CD8-positive, alpha-beta T cell (primary cell): ENCODE measurements at places on chromosomes 16 and 17.

GRCh38 chr17:12730931-12731521 lies 58.3 kb upstream of the ARHGAP44 start:
- DNase-seq, result no peak

DNA sequence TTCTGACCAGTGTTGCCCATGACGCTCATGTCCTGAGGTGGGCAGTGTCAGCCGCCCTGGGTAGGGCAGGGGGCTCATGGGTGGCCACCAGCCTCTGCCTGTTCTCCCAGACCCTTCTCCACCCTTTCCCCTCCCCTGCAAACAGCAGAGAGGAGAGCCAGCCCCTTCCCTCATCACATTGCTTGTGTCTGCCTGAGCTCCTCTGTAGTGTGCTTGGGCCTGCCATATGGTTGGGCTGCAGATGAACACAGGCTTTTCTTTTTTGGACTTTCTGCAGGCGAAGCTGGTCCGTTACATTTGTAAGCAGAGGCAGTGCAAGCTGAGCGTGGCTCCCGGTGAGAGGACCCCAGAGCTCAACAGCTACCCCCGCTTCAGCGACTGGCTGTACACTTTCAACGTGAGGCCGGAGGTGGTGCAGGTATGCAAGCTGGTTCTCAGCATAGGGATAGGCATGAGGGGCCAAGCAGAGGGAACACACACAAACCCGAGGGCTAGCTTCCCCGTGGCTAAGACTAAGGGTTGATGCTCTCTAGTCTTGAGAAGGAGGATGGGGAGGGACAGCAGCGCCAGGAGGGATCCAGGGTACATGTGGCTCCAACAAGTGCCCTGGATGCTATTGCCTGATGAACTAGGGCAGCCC lies 80.6 kb upstream of the LGALS9 start:
- no peak for DNase-seq

GRCh38 chr16:70478912-70479341 lies 24.5 kb downstream of the FCSK start:
- no peak for DNase-seq

GRCh38 chr17:41695134-41695661 lies 6.5 kb downstream of the EIF1 start:
- DNase-seq, result no peak

- DNase-seq, result no peak
Observed at GRCh38 chr16:21125191-21125590, 25.5 kb downstream of the DNAH3 start.

DNA sequence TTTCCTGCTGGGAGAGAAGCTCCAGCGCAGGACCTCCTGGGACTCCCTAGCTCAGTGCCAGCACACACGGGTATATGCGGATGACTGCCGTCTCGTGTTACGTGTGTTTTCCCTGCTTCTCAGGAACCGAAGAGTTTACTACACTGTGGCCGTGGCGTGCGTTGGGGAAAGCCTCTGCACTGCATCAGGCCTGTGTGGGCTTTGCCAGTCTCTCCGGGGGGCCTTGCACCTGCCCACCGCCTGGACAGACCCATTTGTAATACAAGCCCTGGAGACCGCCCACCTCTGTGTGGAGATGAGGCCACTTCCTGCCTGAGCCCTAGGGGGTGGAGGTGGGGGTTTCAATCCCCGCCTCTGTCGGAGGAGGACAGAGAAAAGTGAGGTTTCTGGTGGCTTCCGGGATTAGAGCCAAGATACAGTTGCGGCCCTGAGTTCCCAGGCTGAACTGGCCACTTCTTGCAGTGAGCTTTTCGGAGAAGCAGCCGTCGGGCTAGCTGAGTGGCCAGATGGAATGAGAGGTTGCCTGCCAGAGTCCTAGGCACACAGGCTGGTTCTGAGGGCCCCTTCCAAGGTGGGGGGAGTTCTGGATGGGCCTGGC lies 43.4 kb upstream of the GSE1 start:
- no peak for DNase-seq

DNA sequence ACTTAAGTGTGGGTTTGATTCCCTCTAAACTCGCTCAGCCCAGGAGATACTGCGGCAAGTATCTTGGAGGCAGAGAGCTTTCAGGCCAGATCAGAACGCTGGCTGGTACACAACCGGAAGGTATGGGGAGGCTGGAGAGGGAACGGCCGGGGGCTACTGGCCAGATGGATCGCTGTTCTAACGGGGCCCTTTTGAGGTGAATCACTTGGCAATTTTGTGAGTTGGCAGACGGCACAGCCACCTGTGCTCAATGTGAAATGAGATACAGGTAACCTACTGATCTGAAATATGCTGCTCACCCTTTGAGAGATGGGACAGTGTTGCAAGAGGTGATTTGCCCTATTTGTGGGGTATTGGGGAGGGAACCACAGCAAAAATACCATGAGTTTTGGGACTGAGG lies 622.9 kb upstream of the RBFOX1 start:
- no peak for DNase-seq

GRCh38 chr16:50889746-50890145 lies 147.9 kb downstream of the CYLD start:
- no peak for DNase-seq

- DNase-seq, result no peak
Observed at GRCh38 chr17:57035971-57036481, 49.0 kb upstream of the AKAP1 start.

DNA sequence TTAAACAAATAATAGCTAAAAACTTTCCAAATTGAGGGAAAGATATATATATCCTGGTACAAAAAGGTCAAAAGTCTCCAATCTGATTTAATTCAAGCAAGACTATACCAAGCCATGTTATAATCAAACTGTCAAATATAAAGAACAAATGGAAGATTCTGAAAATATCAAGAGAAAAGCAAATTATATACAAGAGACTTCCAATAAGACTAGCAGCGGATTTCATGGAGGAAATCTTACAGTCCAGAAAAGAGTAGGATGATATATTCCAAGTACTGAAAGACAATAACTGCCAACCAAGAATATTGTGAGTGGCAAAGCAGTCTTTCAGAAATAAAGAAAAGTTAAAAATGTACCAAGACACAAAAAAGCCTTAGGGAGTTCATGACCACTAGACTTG lies 102.2 kb downstream of the CEP112 start:
- no peak for DNase-seq

DNA sequence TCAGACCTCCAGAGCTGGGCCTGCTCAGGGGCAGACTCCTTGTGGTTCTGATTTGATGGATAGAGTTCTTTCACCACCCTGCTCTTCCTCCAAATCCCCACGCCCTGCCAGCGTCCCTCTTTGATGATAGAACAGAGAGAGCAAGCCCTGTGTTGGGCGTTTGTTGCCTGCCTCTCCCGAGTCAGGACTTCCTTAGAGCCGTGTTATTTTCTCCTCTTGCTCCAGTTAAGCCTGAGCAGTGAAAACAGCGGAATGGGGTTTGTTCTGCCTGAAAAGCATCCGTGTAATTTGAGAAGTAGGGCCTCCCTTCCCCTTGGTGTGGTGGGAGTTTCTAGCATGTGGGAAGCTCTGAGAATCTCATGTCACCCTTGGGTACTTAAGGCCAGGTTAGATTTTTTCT lies 22.1 kb downstream of the TMEM94 start:
- no peak for DNase-seq

- peak; percentile 99 for DNase-seq
Observed at GRCh38 chr17:4366327-4367063, at the start of gene UBE2G1. Gene UBE2G1, minus strand, starts transcription at chr17:4366675. Its CDS starts 359 bp downstream, at chr17:4366316.

DNA sequence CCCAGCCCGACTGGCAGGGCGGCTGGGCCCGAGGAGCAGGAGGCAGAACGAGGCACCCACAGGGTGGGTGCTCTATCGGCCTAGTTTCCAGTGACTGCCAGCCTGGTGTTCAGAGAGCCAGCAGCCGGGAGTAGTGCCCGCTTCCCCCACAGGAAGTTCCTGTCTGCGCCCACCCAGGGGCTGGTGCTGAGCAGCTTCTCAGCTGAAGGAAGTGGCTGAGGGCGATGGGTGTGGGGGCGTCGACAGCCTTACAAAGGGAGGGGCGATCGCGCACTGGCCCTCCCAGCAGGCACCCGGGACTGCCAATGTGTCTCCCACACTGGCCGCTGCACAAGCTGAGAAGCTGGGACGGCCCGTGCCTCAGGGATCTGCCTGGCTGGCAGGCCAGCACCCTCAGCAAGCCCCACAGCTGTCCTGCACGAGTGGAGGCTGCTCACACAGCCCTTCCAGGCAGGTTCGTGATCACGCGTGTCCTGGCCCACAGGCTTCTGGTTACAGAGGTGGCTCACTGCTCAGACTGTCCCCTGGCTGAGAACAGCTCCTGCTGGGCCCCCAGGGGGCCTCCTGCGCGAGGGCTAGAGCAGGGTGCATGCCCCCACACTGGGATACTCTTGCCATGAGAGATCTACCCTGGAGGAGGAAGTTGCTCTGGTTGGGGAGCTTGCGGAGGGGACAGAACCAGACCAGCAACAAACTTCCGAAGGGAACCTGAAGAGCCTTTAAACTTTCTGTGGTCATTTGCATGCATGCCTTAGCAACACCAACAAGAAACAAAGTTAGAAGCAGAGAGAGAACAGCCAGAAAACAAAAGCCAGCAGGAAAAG lies 2.5 kb downstream of the RNF166 start:
- peak; percentile 81 for DNase-seq

DNA sequence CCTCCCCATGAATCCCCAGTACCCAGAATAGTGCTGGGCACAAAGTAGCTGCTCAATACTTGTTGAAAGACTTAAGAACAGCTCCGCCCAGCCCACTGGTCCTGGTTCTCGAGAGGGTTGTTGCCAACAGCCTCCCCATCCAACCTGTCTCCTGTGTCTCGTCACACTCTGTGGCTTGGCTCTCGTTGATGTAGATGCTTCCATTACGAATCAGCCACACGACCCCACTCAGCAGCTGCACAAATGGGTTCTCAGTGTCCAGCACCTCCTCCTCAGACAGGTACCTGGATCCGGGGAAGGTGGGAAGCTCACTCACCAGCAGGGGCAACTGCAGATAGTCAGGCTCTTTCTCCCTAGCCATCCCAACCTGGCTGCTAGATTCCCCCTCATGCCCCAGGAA lies 2.1 kb downstream of the NAGPA start:
- no peak for DNase-seq

DNA sequence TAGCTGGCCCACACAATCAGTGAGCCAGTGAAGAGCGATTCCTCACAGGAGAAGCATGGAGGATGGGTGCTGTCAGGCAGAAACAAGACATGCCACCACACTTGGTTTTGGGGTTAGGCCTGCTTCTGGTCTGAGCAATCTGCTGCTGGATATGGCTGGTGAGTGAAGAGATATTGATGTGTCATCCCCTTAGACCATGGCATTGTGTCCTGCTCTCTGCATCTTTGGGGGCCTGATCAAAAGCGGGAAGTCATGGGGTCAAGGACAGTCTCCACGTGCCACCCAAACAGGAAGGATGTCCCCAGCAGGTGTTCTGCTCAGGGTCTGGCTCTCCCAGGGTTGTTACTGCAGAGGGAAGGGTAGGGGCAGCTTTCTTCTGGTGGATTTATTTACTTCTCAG lies 140.7 kb downstream of the PRKCB start:
- DNase-seq, result no peak

- peak; percentile 27 for DNase-seq
Observed at GRCh38 chr17:46044286-46044928, 45.4 kb downstream of the STH start.

DNA sequence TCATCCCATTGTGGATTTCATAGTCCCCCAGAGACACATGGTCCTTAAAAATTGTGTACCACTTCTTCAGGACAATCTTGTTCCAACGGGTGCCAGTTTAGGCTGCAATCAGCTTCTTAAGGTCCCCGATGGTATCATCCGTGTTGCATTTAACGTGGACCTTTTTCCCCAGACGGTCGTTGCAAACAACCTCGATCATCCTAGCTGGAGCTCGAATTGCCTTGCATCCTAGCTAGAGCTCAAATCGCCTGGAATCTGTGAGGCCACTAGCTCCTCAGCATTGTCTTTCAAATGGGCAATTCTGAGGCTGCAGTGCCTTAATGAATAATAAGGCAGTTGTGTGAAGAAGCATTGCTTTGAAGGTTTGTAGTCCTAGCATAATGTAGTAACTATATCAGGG lies 37.7 kb upstream of the RHBDL3 start:
- no peak for DNase-seq

- DNase-seq, result no peak
Observed at GRCh38 chr16:87068762-87069150, 248.4 kb downstream of the C16orf95 start.

DNA sequence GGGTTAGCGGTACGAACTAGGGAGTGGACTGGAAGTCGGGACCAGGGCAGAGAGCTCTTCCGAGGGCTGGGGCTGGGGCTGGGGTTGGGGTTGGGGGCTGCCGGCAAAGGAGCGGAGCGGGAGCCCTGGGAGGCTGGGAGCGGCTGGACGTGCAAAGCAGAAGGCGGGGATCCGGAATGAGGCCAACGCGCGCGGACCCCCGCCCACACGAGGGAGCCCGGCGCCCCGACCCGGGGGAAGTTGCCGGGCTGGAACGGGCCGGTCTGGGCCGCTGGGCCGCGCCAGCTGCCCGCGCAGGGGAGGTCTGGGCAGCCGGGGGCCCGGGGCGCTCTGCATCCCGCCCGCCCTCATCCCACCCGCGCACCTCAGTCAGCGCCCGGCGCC lies 323 bp downstream of the ST3GAL2 start:
- DNase-seq, result no peak

DNA sequence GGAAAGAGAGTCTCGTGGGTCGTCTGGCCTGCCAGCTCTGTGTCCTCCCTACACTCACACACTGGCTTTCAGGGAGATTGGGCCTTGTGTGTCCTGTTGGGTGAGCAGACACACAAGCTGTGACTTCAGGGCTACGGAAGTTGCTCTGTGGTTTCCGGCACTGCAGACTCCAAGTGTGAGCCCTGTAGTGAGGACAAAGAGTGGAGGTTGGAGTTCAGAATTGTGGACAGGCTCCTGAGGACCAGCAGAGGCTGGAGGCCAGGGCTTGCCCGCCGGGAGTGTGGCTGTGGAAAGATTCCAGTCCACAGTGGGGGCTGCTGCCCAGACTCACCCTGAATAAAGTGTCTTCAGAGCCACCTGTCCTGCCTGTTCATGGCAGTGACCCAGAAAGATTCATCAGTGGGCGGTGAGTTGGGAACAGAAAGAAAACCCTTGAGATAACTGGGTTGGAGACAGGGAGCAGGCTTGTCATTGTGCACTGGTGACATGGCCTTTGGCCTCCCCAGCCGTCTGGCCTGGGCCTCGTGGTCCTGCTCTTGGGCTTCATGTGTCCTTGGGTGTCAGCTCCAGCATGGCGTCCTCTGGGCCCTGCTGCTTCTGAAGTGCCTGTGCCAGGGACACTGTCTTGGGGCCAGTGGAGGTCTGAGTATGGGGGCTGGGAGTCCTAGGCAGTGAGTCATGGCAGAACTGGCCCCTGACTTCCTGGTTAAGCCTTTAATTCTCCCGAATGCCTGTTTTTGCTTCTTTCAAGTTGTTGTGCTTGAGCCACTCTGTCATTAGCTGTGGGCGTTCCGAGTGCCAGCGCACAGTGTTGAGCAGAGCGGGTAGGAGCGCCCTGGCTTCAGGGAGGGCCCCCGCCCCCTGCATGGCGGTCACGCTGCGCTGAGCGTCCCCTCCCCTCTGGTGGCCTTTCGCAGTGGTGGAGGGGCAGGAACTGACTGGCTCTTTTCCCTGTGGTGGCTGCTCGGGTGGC lies 19.9 kb upstream of the ZNF750 start:
- peak; percentile 74 for DNase-seq

GRCh38 chr16:58428621-58429542 lies 36.6 kb downstream of the GINS3 start:
- no peak for DNase-seq

- no peak for DNase-seq
Observed at GRCh38 chr17:7831233-7831632, 2.8 kb upstream of the KDM6B start.

GRCh38 chr16:65991149-65991701 lies 375.3 kb upstream of the CDH5 start:
- DNase-seq, result no peak

GRCh38 chr16:9231039-9231438 lies 139.6 kb downstream of the HAPSTR1 start:
- DNase-seq, result no peak

GRCh38 chr16:75127713-75128415 lies 11.3 kb upstream of the LDHD start:
- no peak for DNase-seq
